Cardiac septum (tissue), 1 donor: ENCODE measurements at places on chromosomes 1 and 21. TPM values are rescaled to one million over a fixed set of nuclear protein-coding genes. Genes with fewer than 3 reads are reported as not detected.

LIN28A gene
- not detected for total RNA-seq

KRTAP11-1 gene
- not detected for total RNA-seq

SIKE1 gene
- 40.2 TPM for total RNA-seq

OR2M3 gene
- not detected for total RNA-seq

F13B gene
- total RNA-seq, result not detected

SELE gene
- total RNA-seq, result 26.6 TPM

OLIG2 gene
- not detected for total RNA-seq

BCAN gene
- total RNA-seq, result 0.16 TPM

SLC2A5 gene
- total RNA-seq, result 1.5 TPM

RXFP4 gene
- total RNA-seq, result not detected

SLC22A15 gene
- total RNA-seq, result 9.8 TPM

CNR2 gene
- not detected for total RNA-seq

TAS1R1 gene
- not detected for total RNA-seq

SLC35F3 gene
- not detected for total RNA-seq

ZBED6 gene
- 18.4 TPM for total RNA-seq

KLHDC9 gene
- total RNA-seq, result 10.7 TPM

TAL1 gene
- 1.9 TPM for total RNA-seq
